ENCODE measurements at places on chromosomes 6 and 20.
A peak's percentile ranks its signal among the peaks of the same experiment; 100 is the strongest.

DNA sequence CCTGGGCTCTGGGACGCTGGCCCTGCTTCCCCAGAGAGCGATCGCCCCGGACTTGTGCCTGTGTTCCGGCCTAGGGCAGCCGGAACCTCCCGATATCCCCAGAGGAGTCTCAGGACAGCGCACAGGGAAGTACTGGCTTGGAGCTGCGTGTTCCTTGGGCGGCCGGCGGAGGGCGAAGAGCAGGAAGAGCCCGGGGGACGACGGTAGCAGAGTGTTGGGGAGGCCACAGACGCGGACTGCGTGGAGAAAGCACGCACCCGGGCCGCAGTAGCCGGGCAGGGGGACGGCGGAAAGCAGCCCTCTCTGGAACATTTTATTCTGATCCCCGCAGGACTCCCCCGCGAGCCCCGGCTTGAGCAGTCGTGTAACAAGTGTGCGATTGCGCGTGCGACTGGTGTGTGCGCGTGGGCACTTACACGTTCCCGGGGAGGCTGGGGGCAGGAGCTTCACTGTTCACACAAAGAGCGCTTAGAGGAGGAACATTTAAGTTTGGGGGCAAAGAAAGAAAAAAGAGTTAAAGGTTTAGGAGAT is 36.1 kb downstream of the NCR2 start:
- DNase-seq: peak; percentile 59

DNA sequence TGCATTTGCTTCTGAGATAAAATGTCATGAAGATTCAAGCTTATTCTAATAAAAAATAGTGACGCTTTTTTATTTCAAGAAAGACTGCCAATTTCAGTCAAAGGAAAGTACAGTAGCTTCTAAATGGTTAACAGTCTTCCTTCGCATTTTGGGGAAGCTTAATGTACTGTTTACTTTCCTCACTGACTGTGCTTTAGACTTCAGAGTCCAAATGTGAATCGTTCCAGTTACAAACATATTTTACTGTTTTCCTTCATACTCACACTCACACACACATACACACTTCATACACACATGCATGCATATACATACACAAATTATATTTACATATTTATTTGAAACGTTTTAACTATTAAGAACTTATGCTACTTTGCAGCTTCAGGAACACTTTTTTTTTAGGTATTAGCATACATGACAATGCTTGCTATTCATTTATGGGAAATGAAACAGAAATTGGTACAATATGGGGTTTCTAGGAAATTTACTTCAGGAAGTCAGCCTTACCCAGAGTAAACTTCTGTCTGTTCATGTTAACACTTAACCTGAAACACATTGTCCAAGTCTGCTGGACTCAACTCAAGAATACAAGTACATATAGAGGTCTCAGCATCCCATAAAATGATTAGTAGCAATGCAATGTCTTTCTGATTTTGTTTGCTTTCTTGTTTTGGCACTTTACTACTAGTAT is 145.4 kb downstream of the RPS12 start:
- DNase-seq: no peak

DNA sequence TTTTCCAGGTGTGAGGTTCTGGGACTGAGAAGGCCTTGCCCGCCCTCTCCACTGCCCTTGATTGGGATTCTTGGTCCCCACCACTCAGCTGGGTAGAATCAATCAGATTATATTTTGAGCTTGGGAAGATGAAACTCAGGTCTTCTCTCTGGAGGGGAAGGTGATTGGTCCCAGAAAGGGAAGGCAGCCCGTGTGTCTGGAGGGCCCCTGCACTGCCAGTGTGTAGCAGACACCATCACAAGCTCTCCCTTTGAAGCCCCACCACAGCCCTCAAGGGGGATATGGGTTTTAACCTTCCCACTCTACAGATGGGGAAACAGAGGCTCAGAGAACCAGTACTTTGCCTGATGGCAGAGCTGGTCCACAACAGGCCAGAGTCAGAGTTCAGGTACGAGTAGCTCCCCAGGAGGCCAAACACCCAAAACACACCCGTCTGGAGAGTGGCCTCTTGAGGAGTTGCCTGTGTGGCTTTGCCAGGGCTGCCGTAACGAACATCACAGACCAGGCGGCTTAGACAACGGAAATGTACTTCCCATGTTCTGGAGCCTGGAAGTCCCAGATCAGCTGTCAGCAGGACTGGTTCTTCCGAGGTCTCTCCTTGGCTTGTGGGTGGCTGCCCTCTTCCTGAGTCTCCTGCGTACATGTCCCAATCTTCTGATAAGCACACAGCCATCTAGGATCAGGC is 205.6 kb downstream of the SYNDIG1 start:
- no peak for DNase-seq

GRCh38 chr6:143000811-143001210 is 55.8 kb upstream of the HIVEP2 start:
- DNase-seq: no peak

- no peak for DNase-seq
Measured at GRCh38 chr20:3296261-3297078, 57.5 kb upstream of the SLC4A11 start.

- no peak for DNase-seq
Measured at GRCh38 chr6:160146454-160147145, 25.0 kb downstream of the SLC22A1 start.

DNA sequence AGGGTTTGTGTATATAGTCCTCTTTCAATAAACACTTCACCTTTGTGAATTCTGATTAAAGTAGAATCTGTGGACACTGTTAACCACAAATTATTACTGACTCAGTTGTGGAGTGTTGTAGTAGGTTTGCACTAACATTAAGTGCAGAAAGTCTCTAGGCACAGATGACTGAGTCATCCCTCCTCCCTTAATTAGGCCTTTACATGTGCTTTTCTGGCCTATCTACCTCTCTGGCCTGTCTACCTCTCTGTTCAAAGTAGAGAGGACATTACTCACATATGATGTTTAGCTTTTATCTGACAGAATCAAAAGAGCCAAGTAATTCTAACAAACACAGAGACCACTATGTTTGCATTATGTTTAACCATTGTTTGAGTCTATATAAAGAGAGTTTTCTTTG is 783.0 kb downstream of the TENT5A start:
- DNase-seq: no peak
